ENCODE measurements at places on chromosomes 12 and 14.

DNA sequence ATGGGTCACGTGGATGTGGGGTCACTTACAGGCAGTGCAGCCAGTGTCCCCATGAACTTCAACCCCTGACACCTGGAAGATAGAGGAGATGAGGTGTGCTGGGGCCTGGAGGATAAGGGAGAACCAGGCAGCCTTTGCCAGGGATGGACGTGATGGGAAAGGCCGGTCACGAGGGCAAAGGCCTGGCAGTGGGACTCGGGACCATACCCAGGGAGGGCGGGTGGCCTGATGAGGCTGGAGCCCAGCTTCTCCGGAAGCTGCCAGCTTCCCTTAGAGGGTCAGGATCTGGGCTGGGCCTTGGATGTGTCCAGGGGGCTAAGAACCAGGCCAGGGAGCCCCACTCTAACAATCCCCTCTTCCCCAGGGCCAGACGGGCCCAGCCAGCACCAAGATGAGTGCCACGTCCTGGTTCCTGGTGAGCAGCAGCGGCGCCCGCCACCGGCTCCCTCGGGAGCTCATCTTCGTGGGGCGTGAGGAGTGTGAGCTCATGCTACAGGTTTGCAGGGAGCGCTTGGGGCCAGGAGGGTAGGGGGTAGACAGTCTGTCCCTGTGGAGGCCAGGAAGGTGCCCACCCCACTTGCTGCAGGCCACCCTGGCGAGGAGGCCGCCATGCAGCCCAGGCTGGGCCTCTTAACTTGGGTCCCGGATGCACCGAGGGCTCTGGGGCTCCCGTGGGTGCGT, 3.1 kb downstream of the CEP170B start:
- no peak for DNase-seq

DNA sequence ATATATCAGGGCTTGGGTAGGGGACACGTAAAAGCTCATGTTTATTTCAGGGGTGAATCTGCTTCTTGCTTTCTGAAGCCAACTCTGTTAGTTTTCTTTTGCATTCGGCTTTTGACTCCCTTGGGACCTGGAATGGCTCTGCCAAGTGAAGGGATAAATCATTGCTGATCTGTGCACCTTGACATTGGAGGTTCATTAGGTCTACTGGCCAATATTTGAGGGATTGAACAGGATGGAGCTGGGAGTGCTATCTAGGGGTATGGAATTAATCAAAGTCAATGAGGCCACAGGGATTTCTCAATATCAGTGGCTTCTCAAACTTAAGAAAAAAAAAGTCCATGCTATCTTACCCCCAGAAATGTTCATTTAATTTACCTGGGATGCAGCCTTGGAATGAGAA, 203.5 kb upstream of the RMST start:
- no peak for DNase-seq

- DNase-seq, result no peak
These were observed 2.5 kb downstream of the RIMBP2 start for GRCh38 chr12:130713581-130713991.

DNA sequence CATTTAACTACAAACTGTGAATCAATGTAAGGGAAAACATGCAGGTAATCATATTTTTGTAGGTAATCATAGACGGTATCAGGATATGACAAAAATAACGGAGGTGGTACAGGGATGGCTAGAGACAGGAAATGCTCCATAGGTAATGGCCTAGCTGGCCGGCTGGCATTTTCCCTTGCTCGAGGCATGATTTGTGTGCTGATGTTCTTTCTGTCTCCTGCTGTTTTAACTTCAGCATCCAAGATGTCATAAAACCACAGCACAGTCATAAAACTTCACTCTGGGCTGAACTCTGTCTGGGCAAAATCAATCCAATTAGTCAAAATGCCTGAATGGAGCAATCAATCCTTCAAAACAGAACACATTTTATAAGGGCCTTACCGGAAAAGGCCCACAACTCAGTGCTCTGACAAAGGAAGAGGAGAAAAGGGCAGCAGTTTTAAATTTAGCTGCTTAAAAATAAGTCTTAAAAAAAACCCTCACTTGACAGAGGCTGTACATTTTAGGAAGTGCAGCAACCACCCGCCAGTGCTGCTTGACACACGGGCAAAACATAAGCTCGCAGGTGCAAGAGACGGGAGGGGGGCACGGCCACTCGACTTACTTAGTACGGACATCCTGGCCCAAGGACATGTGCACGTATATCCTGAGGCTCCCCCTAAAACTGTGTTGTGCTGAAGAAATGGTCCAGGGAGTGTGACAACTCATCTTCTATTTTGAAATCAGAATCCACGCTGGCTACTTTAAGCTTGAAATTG, 40.5 kb upstream of the GPR68 start:
- DNase-seq, result no peak

- no peak for DNase-seq
These were observed 17.9 kb downstream of the RECQL start for GRCh38 chr12:21483531-21483930.

GRCh38 chr14:78448164-78449094, 278.3 kb downstream of the NRXN3 start:
- peak; percentile 35 for DNase-seq

- DNase-seq, result no peak
These were observed 65.9 kb downstream of the DDX51 start for GRCh38 chr12:132078190-132078589.

- no peak for DNase-seq
These were observed 1.4 kb downstream of the JPH4 start for GRCh38 chr14:23577004-23577681.

- DNase-seq, result peak; percentile 3
These were observed 104.2 kb upstream of the AMN1 start for GRCh38 chr12:31832740-31833729.

DNA sequence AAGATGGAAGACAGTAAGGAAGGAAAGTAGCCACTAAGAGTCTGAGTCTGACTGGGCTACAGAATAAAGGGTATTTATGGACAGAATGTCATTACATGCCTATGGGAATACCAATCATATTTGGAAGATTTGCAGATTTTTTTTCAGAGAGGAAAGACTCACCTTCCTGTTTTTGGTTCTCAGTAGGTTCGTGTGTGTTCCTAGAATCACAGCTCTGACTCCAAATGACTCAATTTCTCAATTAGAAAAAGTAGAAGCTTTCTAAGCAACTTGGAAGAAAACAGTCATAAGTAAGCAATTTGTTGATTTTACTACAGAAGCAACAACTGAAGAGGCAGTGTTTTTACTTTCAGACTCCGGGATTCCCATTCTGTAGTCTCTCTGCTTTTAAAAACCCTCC, 15.4 kb upstream of the PAPLN start:
- DNase-seq, result no peak

Data from stimulated activated CD4-positive, alpha-beta T cell treated with anti-CD3 and anti-CD28 coated beads, Interleukin-4, amount 100 ng/mL, for 48 hours (primary cell).